Activated CD4-positive, alpha-beta T cell treated with anti-CD3 and anti-CD28 coated beads for 1 hour (primary cell): ENCODE measurements at places on chromosomes 12 and 14.

GRCh38 chr12:105943525-105943924 lies 195.2 kb downstream of the NUAK1 start:
- DNase-seq, result no peak

DNA sequence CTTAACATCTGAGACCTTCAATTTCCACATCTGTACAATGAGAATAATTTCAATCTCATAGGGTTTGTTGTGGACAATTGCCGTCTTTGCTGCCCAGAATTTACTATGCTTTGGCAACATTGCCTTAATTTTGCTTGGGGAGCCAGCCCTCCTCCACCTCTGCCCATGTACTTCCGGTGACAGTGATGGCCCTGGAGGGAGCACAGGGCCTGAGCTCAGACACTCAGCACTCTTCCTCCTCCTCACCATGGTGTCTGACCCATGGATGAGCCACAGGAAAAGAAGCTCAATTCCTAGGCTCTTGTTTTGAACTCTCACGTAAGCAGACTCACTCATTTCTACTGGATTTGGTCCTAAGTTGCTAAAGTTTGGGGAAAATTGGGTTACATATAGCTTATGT lies 58.2 kb downstream of the TBC1D30 start:
- DNase-seq, result no peak

DNA sequence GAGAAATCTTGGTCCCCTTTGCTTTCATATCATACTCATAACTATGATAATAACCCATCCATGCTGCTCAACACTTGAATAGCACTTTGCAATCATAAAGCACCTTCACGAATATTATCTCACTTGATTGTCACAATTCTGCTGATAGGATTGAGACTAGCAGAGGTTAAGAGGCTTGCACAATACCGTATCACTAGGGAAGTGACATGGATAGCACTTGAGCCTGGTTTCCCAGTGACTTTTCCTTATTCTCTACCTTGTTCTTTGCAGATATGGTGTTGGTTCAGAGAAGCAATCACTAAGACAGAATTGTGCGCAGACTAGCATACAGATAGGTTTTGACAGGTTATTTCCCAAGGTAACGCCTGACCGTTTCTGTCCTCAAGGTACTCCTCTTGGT lies 186.6 kb upstream of the GZMB start:
- DNase-seq, result no peak

DNA sequence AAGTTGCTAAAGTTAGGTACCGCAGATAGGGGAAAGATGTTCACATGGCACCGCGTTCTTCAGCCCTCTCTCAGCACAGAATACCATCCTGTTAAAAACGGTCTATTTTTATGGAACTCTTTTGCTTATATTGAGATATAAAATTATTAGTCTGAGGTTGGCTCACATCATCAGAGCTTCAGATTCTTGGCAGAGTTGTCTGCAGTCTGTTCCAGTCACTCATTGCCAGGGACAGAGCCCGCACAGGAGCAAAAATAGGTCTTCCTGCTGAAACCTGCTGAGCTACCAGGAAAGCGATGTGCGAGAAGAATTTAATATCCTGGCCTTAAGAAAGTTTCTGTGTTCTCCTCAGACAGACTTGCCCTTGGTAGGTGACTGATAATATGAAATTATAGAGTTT lies 249.8 kb downstream of the VRK1 start:
- DNase-seq, result no peak

DNA sequence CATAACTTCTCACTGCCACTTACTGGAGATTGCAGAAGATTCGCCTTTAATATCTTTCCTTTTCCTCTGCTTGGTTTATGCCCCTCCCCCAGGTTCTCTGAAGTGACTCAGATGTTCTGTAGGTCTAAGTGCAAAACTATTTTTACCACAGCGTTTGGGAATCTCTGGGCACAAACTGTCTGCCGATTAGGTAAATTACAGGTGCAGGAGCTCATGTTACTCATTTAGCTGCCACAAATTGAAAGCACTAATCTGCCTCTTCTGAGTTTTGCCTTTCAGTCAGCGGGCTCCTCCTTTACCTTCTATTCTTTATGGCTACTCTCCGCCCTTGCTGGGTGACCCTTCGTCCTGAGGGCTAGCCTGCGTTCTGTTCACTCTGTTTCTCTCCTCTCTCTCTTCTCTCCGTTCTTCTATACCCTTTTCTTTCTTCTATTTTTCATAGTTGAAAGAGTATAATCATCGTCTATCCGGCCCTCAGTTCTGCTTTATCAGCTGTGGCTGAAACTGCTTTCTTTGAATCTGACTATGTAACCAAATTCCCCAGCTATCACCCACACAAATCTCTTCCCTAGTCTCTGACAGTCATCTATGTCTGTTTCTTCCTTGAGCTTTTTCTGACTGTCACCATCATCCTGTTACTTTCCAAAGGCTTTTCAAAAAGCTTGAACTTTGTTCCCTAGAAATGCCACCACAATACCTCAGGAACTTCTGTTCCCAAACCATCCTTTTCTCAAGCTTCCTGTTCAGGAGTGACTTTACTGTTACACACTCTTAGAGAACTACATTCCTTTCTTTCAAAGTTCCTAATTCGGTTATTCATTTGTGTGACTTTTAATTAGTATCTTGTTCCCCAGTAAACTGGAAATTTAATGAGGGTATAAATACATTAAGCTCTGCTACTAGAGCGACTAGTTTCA lies 4.3 kb upstream of the MYF6 start:
- no peak for DNase-seq

GRCh38 chr12:102806110-102806509 lies 110.9 kb downstream of the PAH start:
- DNase-seq, result no peak
